ENCODE measurements at places on chromosomes 3 and 15.
A peak's percentile ranks its signal among the peaks of the same experiment; 100 is the strongest.

- H3K27ac ChIP-seq, result no peak overlapping the region
- peaks cover 16% of the 10 kb centered on the region for H3K27me3 ChIP-seq
- peak overlapping the region; percentile 52 for H3K4me3 ChIP-seq
- no peak for DNase-seq
- peaks cover 2% of the 10 kb centered on the region for H3K4me1 ChIP-seq
Measured at GRCh38 chr3:45035441-45036301, 9.6 kb downstream of the CLEC3B start.

DNA sequence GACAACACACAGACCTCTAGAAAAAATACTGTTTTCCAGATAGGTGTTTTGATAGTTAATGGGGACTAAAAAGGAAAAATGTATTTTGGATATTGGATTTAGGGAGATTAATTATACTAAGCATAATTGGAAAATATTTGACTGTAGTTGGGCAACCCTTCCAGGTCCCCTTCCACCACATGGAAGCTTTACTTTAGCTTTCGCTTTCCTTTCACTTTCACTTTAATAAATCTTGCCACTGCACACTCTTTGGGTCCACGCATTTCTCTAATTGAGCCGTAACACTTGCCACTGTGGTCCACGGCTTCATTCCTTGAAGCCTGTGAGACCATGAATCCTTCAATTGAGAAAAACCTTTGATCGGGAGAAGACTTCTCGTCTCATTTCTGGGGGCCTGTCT, 15.5 kb downstream of the GLDN start:
- H3K4me1 ChIP-seq, result no peaks in the 10 kb centered on the region
- no peak overlapping the region for H3K27ac ChIP-seq
- no peaks in the 10 kb centered on the region for H3K36me3 ChIP-seq

- no peaks in the 10 kb centered on the region for H3K27me3 ChIP-seq
- no peaks in the 10 kb centered on the region for H3K36me3 ChIP-seq
- peak overlapping the region; percentile 59 for H3K4me3 ChIP-seq
- H3K27ac ChIP-seq, result no peak overlapping the region
- no peak for DNase-seq
- H3K4me1 ChIP-seq, result peaks cover 10% of the 10 kb centered on the region
Measured at GRCh38 chr3:51671734-51672475, 853 bp downstream of the TEX264 start.

GRCh38 chr3:101829874-101830273, 19.4 kb upstream of the NFKBIZ start:
- H3K27me3 ChIP-seq, result no peaks in the 10 kb centered on the region
- H3K36me3 ChIP-seq, result no peaks in the 10 kb centered on the region
- H3K4me3 ChIP-seq, result no peak overlapping the region
- H3K27ac ChIP-seq, result no peak overlapping the region

DNA sequence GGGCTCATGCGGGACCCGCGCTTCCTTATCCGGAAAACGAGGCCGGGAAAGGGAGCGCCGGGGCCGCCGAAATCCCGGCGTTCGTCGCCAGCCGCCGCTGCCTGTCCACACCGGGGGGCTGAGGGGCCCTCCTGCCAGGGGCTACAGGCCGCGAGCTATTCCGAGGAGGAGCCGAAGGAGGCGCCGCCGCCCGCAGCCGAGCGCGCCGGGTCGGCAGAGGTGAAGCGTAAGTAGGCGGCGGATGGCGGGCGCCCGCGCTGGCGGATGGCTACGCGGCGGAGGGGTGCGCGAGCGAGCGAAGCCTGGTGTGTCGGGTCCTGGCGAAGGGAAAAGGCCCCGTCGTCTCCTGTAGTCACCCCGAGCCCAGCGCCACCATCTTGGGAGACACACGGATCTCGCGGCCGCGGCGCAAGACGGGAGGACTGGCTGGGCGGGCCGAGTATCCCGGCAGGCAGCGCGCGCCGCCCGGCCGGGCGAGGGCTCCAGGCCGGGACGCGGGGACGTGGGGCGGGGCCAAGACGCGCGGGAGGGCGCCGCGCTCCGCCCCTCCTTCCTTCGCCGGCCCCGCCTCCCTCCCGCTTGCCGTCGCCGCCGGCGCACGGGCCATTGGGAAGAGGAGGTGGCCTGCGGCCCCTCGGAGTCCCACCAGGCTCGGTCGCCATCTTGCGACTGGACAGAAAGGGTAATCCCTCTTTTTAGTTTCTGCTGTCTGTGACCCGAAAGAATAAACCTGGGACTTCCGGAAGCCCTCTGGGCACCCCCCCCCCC, at the start of gene UBE3A:
Gene UBE3A (minus strand): TSS at position 424 of the 768 bp plus-strand sequence. CDS start 29,917 bp downstream, outside the sequence.
- no peaks in the 10 kb centered on the region for H3K4me1 ChIP-seq
- peak within 1 kb of the TSS; percentile 98 for H3K27ac ChIP-seq
- peak; percentile 75 for DNase-seq
- H3K36me3 ChIP-seq, result no peaks in the 10 kb centered on the region
- H3K4me3 ChIP-seq, result peak within 1 kb of the TSS; percentile 78

GRCh38 chr3:109442531-109442930, 105.2 kb upstream of the DPPA4 start:
- H3K27ac ChIP-seq, result no peak overlapping the region
- H3K4me3 ChIP-seq, result no peak overlapping the region
- H3K27me3 ChIP-seq, result no peaks in the 10 kb centered on the region
- DNase-seq, result no peak

- H3K4me1 ChIP-seq, result peaks cover 25% of the 10 kb centered on the region
- H3K27me3 ChIP-seq, result no peaks in the 10 kb centered on the region
- H3K4me3 ChIP-seq, result peak overlapping the region; percentile 27
Measured at GRCh38 chr3:124882816-124883747, 4.1 kb downstream of the ITGB5 start.

DNA sequence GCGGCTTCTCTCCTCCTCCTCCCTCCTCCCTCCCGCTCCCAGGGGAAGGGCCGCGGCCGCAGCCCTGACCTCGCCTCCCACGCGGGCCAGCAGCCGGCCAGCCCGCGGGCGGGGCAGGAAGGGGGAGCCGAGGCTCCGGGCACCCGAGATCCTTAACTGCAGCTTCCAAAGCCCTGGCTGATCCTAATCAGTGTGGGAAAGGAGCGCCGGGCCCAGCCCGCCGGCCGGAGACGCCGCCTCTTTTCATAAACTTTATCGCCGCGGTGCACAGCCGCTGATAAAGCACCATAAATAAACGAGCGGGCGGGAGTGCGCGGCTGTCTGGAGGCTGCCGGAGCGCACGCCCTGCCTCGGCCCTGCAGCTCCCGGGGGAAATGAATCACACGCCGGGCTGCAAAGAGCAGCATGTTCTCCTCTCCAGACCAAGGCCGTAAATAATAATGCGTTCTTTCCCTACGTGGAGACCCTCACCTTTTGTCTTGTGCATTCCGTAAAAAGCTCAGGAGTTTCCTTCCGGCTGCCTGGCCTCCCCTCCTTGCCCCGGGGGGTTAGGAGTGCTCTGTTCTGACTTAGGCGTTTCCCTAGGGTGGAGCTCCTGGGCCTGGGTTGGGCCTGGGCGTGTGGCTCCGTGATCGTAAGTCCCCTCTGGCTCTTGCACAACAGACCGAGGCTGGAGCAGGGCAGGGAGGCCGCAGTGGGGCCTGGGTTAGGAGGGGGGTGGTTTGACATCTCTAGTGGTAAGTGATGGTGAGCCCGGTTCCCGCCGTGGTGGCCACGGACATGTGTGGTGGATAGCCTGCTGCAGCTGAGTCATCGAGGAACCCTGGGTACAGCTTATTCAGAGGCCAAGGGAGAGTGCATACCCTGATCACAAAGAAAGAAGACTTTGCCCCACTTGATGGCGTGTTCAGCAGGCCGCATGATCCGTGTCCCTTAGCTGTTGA, 132.6 kb upstream of the HES1 start:
- peak; percentile 65 for DNase-seq
- H3K27ac ChIP-seq, result no peak overlapping the region
- peak overlapping the region; percentile 61 for H3K4me3 ChIP-seq
- peaks cover 10% of the 10 kb centered on the region for H3K4me1 ChIP-seq
- H3K27me3 ChIP-seq, result peaks cover 3% of the 10 kb centered on the region
- H3K36me3 ChIP-seq, result no peaks in the 10 kb centered on the region

- H3K4me1 ChIP-seq, result no peaks in the 10 kb centered on the region
- H3K36me3 ChIP-seq, result no peaks in the 10 kb centered on the region
- H3K4me3 ChIP-seq, result no peak overlapping the region
- H3K27me3 ChIP-seq, result no peaks in the 10 kb centered on the region
- no peak overlapping the region for H3K27ac ChIP-seq
- DNase-seq, result no peak
Measured at GRCh38 chr15:33098094-33099058, 96.1 kb downstream of the FMN1 start.

- no peaks in the 10 kb centered on the region for H3K27me3 ChIP-seq
- H3K27ac ChIP-seq, result no peak overlapping the region
- DNase-seq, result no peak
- peaks cover under 1% of the 10 kb centered on the region for H3K4me1 ChIP-seq
- H3K36me3 ChIP-seq, result no peaks in the 10 kb centered on the region
Measured at GRCh38 chr15:62880278-62880677, 162.3 kb upstream of the TPM1 start.

DNA sequence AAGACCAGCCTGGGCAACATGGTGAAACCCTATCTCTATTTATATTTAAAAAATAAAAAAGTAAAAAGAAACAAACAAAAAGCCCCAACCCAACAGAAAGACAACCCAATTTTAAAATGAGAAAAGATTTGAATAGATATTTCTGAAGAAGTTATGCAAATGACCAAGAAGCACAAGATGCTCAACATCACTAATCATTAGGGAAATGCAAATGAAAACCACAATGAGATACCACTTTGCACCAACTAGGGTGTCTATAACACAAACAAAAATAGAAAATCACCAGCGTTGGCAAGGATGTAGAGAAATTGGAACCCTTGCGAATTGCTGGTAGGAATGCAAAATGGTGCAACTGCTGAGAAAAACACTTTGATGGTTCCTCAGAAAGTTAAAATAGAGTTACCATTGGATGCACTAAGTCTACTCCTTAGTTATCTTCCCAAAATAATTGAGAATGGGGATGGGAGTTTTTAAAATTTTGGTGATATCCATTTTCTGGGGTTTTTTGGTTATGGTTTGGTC, 45.8 kb upstream of the CCNB2 start:
- H3K4me1 ChIP-seq, result no peaks in the 10 kb centered on the region
- no peak for DNase-seq
- no peaks in the 10 kb centered on the region for H3K27me3 ChIP-seq
- H3K27ac ChIP-seq, result no peak overlapping the region
- no peak overlapping the region for H3K4me3 ChIP-seq

GRCh38 chr3:156859578-156859977, 33.4 kb downstream of the LEKR1 start:
- no peaks in the 10 kb centered on the region for H3K27me3 ChIP-seq
- no peaks in the 10 kb centered on the region for H3K36me3 ChIP-seq
- no peak overlapping the region for H3K4me3 ChIP-seq
- no peak overlapping the region for H3K27ac ChIP-seq

- no peak overlapping the region for H3K4me3 ChIP-seq
- H3K27me3 ChIP-seq, result no peaks in the 10 kb centered on the region
- no peaks in the 10 kb centered on the region for H3K36me3 ChIP-seq
- no peak overlapping the region for H3K27ac ChIP-seq
- DNase-seq, result peak; percentile 73
Measured at GRCh38 chr15:66803182-66803729, 101.2 kb downstream of the SMAD6 start.

DNA sequence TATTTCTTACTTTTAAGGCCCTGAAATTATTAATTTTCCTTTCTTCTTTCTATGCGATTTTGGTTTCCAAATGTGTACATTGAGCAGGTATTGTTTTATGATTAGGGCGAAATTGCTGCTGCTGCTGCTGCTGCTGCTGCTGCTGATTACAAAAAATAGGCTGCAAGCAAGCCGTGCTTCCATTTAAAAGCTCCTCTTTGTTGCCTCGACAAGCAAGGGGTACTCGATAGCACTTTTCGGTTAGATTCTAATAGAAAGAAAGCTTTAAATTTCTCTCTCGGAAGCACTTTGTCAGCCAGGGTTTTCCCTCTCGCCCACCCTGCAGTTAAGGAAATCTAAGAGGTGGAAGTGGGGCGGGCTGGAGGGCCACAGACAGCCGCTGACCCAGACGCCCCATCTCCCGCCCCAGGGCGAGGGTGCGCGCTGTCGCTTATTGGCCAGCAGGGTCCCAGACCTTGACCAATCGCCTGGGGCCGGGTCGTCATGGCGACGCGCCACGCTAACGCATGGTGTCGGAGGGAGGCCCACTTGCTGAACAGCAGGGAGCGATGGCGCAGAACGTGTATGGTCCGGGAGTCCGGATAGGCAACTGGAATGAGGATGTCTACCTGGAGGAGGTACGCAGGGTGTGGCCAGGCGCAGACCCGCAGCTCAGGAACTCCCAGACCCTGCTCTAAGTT, at the start of gene CFAP161:
Gene CFAP161 (plus strand): TSS at position 489 of the 680 bp plus-strand sequence. CDS start 60 bp downstream, at position 549.
- peak within 1 kb of the TSS; percentile 68 for H3K4me3 ChIP-seq
- H3K27ac ChIP-seq, result no peak within 1 kb of the TSS
- H3K4me1 ChIP-seq, result no peaks in the 10 kb centered on the region
- DNase-seq, result peak; percentile 82
- H3K36me3 ChIP-seq, result no peaks in the 10 kb centered on the region

DNA sequence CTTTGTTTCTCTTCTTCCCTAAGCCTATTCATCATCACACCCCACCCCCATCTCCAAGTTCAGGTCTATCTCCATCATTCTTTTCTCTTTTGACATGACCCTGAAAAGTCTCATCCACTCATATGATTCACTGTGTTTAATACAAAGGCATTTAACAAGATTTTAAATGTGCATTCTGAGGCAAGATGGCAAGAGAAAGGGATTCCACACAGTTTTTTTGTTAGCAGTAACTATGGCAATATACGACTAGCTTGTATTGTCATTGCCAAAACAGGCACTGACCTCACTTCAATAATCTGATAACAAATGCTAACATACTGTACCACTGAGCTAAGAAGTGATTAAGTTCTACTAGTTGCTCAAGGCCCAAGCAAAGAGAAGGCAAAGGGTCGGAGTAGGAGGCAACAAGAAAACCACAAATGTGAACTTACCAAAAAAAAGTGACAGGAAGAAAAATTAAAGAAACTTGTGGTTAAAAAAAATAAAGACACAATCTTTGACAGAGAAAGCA, 53.2 kb downstream of the FBN1 start:
- no peaks in the 10 kb centered on the region for H3K36me3 ChIP-seq
- no peaks in the 10 kb centered on the region for H3K4me1 ChIP-seq
- no peak overlapping the region for H3K4me3 ChIP-seq
- H3K27ac ChIP-seq, result no peak overlapping the region

- no peak overlapping the region for H3K4me3 ChIP-seq
- peaks cover 4% of the 10 kb centered on the region for H3K4me1 ChIP-seq
- H3K27me3 ChIP-seq, result no peaks in the 10 kb centered on the region
- no peak for DNase-seq
- no peak overlapping the region for H3K27ac ChIP-seq
Measured at GRCh38 chr3:132788301-132788671, 66.1 kb upstream of the NPHP3 start.

Data from H1 (cell line).